Endothelial cell of umbilical vein (primary cell): ENCODE measurements at places on chromosomes 13 and 19.

- DNase-seq = no peak
These were observed 245.4 kb upstream of the SLITRK1 start for GRCh38 chr13:84127597-84128128.

GRCh38 chr13:44302233-44302632 is 71.4 kb upstream of the SERP2 start:
- DNase-seq = no peak

DNA sequence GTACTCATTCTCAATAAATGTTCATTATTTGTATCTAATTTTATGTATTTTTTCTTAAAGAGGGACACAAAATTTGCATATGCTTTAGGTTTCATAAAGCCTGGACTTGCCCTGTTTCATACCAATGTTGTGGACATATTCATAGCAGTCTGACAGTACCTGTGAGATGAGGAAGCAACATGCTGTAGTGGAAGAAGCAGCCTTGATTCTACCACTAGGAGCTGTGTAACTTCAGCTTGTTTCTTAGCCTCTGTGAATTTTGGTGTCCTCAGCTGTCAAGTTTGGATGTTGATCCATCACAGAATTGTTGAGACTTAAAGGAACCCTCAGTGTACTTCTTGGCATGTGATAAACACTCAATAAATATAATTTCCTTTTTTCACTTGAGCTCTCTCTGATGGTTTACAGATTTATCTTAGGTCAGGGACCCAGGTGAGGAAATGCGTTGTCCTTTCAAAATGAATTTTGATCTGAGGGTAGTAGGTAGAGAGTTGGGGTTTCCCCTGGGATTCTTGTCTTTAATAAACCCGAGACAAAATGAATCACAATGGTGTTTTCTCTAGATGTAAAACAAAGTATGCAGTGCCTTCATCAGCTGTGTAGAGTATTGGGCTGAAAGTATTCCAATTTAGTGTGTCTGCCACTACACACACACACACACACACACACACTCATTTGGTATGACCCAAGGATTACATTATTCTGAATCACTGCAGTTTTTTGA is 152.1 kb downstream of the KCNRG start:
- no peak for DNase-seq

DNA sequence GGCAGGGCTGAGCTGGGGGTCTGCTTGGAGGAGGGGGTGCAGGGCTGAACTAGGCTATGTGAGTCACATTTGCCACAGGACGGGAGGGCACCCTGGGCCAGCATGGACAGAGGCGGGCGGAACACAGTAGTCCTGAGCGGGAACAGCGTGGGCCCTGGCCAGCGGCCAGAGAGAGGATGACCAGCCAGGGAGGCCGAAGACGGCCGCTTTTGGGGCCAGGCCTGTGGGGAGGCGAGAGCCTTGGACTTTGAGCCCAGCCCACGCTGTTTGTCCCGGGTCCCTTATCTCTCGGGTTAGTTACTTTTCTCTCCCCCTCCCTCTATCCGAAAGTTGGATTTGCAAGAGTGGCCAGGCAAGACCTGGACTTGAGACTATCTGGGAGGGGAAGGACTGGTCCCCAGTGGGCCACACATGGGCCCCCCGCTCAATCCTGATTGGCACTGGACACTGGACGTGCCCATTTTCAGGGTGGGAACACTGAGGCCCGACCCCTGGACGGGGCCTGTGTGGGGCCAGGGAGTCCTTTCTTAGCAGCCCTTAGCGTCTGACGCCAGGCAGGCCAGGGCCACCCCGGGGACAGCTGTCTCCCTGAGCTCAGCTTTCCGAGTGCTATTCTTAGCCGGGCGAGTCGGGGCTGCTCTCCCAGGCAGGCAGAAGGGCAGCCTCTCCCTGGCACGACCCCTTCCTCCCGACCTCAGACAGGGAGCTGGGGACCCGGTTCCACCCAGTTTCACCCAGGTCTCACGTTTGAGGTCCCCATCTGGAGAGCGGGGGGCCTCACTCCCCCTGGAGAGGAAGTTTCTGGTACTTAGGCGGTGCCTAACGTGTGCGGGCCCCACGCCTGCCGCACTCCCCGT is 833 bp downstream of the GAMT start:
- DNase-seq = no peak

GRCh38 chr13:107078229-107078765 is 510.4 kb upstream of the ARGLU1 start:
- DNase-seq = no peak

- DNase-seq = no peak
These were observed 235.8 kb downstream of the EFNB2 start for GRCh38 chr13:106299621-106300020.
